ENCODE measurements at places on chromosomes 6 and 20.

DNA sequence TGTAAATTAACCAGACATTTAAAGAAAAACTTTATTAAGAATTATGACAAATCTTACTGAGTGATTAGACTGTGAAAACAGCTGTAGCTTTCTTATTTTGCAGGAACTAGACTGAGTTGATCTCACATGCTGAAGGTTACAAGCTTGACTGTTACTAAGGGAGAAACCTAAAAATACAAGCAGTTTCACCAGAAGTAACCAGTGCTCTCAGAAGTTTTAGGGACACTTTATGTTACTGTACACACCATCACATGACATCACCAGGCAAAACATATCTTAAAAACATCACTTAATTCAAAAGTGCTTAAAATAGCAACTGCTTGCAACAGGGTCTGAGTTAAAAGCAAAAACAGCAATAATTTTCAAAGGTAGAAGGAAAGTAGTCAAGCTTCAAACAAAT is 5.4 kb downstream of the FBXO30 start:
- DNase-seq: no peak

DNA sequence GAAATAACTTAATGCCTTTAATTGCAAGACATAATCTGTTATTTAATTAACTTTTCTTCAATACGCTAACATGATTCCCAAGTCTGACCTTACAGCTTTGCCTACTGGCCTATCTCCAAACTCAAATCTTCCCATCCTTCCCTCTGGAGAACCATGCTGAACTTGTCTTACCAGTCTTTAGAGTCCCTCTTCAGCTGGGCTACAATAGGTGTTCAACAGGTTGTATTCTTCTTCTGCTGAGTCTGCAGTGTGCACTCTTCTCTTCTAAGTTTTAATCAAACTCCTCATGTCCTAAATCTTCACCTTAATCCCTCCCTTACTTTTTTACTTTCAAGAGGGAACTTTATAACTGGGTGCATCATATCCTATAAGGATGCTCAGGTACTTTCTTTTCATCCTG is 75.5 kb upstream of the TINAG start:
- DNase-seq: no peak

GRCh38 chr6:45686841-45687569 is 309.3 kb upstream of the SUPT3H start:
- no peak for DNase-seq

DNA sequence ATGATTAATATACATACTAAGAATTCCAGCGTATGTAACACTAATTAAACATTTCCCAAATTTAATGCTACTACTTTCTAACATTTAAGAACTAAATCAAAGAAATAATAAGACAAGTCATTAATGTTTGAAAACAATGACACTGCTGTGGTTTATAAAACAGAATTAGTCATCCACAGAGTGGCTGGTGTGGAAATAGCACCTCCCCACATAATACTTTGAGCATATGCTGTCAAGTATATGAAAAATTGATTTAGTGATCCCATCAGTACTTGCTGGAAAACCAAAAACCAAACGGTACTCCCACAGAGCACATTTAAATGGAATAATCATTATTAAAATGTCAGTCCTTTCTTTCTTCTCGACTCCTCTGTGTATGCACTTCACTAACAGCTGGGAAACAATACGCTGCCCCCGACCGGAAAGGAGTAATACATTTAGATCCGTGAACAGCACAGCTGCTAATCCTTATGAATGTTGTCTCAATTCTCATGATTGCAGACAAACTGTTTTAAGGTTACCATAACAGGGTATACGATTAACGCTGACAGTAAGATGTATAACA is 78.4 kb downstream of the PREP start:
- DNase-seq: no peak

All from posterior cingulate gyrus (tissue), 11 donors.